ENCODE measurements at places on chromosomes 16 and 17. TPM values are rescaled to one million over a fixed set of nuclear protein-coding genes. Genes with fewer than 3 reads are reported as not detected.

EME1 gene
- total RNA-seq, result 10.6 TPM

HSF5 gene
- total RNA-seq, result not detected

MPV17L gene
- 0.68 TPM for total RNA-seq

C1QTNF8 gene
- total RNA-seq, result not detected
